ENCODE measurements at places on chromosomes 5 and 9. TPM values are rescaled to one million over a fixed set of nuclear protein-coding genes. Genes with fewer than 3 reads are reported as not detected.

Gene MTMR12
- total RNA-seq = 29.1 TPM

Gene PHF19
- total RNA-seq = 331 TPM

Gene FOXI1
- not detected for total RNA-seq

Gene GABRB2
- total RNA-seq = not detected

Gene INSL4
- total RNA-seq = not detected

DNA sequence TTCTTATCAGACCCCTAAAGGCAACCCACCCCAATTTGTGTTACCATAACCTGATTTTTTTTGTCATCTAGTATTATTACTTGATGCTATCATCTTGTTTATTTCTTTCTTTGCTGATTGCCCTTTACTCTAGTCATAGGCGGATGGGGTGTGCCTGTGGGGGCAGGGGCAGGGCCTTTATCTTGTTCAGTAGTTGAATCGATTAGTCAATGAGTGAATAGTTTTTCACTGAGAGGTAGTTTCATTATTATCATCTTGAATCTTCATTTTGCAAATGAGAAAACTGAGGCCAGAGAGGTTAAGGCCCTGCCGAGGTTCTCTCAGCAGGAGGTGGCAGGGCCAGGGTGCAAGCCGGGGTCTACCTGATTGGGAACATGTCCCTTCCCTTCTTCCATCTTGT is 9.4 kb upstream of the GM2A start:
- H3K36me3 ChIP-seq = no peaks in the 10 kb centered on the region
- H3K4me1 ChIP-seq = peaks cover 30% of the 10 kb centered on the region
- H3K4me3 ChIP-seq = no peak overlapping the region

DNA sequence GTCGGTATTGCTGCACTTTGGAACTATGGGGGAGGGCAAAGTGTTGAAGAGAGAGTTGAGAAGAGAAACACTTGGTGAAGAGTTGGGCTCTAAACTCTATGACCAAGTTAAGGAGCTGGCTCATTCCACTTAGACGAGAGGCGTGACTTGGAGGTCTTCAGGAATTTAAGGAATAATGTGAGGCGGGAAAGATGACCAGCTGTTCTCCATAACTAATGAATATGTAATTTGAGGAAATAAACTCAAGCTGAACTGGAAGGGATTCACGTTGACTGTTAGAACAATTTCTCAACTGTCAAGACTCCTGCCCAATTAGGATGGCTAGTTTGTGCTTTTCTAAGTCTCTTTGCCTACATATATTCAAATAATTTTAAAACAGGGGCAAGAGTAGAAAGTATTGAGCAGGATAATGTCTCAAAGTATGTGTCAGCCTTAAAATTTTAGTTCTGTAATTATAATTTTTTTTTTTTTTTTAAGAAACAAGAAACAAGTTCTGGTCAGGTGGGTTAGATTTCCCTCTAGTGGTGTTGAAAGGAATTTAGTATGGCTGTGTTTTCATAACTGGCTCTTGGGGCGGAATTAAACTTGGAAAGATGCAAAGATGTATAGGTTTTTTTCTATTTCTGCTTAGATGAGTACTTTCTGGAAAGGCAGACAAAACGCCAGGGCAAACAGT is 33.4 kb downstream of the TMEM252 start:
- no peak for DNase-seq
- no peaks in the 10 kb centered on the region for H3K4me1 ChIP-seq
- peaks cover 4% of the 10 kb centered on the region for H3K27me3 ChIP-seq
- no peak overlapping the region for H3K4me3 ChIP-seq
- no peak overlapping the region for H3K27ac ChIP-seq
- H3K36me3 ChIP-seq = no peaks in the 10 kb centered on the region

DNA sequence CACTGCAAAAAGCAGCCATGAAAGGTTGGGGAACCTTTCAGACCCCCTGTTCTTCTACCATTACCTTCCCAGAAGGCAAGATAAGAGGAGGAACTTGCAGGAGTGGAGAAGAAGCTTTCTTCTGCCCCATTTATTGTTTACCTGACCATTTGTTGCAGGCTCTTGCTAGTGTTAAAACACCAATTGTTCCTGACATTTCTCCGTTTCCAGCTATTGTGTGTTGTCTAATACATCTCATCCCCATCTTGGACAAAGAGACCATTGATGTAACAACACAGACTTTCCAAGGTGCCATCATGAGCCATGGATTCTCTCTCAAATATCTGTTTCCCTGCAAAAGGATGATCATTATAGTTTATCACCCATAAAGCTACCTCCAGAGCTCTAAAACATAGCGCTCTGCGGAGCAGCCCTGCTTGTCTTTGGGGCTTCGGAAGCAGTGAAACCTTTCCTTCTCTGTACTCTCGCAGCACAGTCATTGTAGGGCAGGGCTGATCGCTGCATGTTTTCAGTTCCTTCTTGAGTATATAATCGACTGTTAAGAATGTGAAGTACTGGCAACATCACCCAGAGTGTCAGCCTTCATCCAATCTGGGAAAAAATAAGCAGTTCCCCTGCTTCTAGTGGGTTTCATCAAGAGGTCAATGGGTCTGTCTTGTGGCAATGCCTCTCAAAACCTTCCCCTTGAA is 680.0 kb downstream of the SEMA5A start:
- no peaks in the 10 kb centered on the region for H3K27me3 ChIP-seq
- no peak overlapping the region for H3K4me3 ChIP-seq
- no peaks in the 10 kb centered on the region for H3K4me1 ChIP-seq
- H3K36me3 ChIP-seq = no peaks in the 10 kb centered on the region
- no peak overlapping the region for H3K27ac ChIP-seq
- DNase-seq = no peak

DNA sequence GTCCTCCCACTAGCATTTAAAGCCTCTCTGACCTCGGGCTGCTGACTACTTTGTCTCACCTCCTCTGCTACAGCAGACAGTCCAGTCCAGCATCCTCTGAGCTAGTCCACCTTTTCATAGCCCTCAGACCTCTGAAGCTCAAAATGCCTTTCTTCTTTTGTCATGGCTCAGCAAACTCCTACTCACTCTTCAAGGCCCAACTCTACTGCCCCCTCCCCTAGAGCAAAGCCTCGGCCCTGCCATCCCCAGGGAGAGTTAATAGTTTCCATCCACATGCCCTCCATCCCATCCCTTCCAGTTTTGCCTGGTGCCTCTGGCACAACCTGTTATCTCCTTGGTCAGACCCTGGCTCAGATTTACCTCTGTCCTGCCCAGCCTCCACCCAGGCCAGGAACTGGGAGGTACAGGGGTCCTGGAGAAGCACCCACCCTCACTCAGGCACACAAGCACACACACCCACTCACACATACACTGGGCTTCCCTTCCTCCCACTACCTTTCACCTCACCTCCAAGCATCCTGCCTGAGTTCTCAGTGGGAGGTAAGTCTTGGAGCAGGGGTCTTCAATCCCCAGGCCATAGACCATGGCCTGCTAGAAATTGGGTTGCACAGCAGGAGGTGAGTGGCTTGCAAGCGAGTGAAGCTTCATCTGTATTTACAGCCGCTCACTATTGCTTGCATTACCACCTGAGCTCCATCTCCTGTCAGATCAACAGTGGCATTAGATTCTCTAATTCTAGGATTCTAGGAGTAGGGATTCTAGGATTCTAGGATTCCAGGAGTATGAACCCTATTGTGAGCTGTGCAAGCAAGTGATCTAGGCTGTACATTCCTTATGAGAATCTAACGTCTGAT is 18.1 kb downstream of the PDLIM4 start:
- no peak overlapping the region for H3K4me3 ChIP-seq
- no peak overlapping the region for H3K27ac ChIP-seq
- no peaks in the 10 kb centered on the region for H3K36me3 ChIP-seq
- peaks cover 19% of the 10 kb centered on the region for H3K27me3 ChIP-seq
- peaks cover 15% of the 10 kb centered on the region for H3K4me1 ChIP-seq
